Hindlimb muscle (tissue), 1 donor: ENCODE measurements at places on chromosomes 12 and 14. TPM values are rescaled to one million over a fixed set of nuclear protein-coding genes. Genes with fewer than 3 reads are reported as not detected.

GRCh38 chr14:85075694-85076476 is 454.1 kb upstream of the FLRT2 start:
- no peak for DNase-seq

DNA sequence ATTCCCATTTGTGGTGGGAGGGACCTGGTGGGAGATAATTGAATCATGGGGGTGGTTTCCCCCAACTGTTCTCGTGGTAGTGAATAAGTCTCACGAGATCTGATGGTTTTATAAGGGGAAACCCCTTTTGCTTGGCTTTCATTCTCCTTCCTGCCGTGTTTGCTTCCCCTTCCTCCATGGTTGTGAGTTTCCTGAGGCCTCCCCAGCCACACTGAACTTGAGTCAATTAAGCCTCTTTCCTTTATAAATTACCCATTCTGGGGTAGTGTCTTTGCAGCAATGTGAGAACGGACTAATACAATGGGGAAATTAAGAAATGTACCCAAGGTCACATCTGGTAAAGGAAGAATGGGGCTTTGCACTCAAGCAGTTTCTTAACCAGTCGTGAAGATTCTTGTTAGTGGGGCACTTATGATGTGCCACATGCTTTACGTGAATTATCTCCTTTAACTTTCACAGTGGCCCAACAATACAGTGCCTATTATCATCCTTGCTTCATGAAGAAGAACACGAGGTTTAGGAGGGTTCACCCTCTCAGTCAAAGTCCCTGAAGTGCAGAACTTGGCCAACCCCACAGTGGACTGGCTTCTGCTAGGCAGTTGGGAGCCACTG is 234.3 kb downstream of the EFCAB11 start:
- DNase-seq = no peak

DNA sequence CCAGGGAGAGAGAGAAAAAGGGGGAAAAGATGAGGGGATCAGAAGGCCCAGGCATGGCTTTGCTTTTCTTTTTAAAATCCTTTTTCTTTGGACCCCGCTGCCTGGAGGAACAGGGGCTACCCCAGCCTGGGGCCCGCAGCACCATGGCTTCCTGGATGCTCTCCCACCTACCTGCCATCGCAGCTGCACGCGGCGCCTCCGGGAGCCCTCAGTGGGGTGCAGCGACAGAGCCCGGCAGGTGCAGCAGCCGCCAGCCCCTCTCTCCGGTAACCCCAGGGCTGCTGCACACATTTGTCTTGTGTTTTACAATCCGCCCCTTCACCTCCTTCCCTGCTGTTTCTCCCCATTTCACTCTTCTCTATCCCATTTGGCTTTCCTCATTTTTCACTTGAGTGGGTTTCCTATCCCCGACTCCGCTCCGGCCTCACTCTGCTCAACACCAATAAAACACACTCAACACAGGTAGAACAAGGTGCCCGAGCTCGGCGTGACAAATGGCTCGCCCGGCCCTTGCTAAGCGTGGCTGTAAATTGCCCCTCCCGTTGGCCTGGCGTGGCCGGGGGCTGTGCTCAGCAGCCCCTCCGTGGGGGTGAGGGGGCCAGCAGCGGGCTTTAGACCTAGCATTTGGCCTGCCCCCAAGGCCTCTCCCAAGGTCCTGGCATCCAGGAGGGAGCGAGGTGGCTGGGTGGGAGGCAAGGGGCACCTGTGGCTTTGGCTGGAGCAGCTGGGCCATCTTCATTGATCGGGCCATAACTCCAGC is 52.6 kb upstream of the GPATCH2L start:
- DNase-seq = no peak

DNA sequence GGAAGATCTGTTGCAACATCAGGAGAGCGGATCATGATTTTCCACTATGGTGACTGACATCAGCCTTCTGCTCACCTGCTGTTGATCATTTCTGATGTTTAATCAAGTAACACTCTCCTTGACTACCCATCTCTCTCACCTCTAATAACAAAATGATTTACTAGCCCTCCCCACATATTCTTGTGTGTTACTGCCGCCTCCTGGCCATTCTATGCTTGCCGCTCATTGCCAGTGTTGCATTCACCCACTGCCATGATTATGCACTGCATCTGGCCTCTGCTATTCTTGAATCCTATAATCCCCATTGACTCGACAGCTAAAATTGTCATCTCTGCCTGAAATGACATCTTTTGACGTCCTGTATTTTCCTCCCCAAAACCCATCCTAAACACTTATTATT is 113.8 kb downstream of the RERGL start:
- DNase-seq = no peak

DNA sequence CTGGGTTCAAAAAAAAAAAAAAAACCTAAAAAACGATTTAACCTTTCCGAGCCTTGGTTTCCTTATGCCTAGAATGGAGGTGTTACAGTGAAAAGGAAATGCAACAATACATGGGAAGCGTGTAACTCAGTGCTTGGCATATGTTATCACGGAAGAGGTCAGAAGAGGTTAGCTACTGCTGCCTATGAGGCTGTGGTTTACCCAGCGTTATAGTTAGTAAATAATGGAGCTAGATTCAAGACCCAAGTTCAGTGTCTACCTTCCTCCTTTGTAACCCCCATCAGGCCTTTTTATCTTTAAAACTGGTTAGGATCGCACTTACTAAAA is 839 bp downstream of the IFT43 start:
- DNase-seq = no peak

GRCh38 chr12:19639781-19640415 is 200.6 kb downstream of the AEBP2 start:
- DNase-seq = no peak

DNA sequence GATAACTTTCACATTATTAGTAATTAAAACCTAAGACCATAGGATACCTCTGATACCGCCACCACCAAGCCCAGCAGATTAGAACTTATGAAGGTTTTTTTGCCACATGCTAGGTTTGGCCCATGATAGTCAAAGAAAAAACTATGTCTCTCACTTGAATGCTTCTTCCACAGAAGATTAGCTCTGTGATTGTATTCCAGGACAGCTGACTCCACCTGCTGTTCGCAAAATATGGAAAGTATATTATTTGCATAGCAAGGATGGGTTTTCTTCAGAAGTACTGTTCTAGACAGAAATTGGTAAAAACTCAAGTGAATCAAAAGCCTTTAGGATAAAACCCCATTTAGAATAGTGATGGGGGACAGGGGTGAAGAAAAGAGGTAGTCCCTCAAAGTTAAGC is 42.2 kb downstream of the PPFIBP1 start:
- DNase-seq = no peak

DNA sequence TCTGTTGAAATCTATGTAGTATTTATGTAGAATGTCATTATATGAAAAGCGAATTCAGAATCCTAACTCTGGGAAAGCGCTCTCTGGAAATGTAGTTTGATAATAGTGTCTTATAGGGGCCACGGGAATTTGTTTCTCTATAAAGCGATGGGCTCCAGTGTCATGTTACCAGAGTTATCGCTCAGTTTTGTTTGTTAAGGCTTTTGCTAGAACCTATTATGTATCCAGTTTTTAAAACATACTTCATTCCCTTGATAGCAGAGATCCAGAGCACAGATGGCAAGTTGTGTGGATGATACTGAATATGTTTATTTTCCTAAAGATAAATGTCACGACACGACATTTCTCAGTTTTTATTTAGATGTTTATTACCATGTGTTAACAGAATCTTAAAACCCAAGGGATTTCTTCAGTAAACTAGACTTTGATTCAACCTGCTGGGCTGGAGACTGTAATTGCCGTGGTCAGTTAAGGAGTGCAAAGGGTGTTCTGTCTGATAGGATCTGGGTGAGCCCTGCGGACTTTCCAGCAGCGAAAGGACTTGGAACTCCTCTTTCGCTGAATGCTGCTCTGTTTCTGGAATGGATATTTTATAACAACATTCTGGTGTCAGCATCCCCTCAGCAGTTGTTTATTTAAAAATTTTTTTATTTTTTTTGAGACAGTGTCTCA is 1.7 kb upstream of the DNAH10 start:
- DNase-seq = no peak

FSCB gene
- not detected for polyA plus RNA-seq

GRCh38 chr12:68162374-68162773 is 2.8 kb upstream of the IFNG start:
- no peak for DNase-seq

DNA sequence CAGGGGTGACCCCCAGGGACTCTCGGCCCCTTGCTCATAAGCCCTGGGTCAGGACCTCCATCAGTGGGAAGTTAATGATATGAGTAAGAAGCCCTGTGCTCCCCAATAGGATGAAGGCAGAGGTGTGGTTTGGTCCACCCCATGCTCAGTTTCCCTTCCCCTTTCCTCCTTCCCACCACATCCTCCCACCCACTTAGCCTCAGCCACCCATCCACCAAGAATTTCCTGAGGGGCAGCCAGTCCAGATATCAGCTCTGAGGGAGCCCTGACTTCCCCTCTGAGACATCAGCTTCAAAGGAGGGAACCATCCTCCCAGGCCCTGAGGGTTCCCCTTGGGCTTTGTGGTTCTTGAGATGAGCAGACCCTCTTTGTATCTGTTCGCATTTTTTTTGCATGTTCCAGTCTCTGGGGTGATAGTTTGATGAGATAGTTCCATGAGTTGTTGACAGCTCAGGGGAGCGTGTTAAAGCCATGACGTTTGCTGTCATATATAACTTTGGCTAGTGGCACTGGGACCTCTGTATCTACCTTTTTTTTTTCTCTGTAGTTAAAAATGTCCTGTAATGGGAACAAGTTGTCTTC is 71.2 kb downstream of the LGMN start:
- no peak for DNase-seq

- no peak for DNase-seq
Observed at GRCh38 chr12:34304546-34304945, 282.2 kb downstream of the ALG10 start.

MYL2 gene
- polyA plus RNA-seq = 811 TPM

- peak; percentile 13 for DNase-seq
Observed at GRCh38 chr14:86787717-86788116, 1205.3 kb downstream of the GALC start.

SLCO1C1 gene
- 0.59 TPM for polyA plus RNA-seq

DNA sequence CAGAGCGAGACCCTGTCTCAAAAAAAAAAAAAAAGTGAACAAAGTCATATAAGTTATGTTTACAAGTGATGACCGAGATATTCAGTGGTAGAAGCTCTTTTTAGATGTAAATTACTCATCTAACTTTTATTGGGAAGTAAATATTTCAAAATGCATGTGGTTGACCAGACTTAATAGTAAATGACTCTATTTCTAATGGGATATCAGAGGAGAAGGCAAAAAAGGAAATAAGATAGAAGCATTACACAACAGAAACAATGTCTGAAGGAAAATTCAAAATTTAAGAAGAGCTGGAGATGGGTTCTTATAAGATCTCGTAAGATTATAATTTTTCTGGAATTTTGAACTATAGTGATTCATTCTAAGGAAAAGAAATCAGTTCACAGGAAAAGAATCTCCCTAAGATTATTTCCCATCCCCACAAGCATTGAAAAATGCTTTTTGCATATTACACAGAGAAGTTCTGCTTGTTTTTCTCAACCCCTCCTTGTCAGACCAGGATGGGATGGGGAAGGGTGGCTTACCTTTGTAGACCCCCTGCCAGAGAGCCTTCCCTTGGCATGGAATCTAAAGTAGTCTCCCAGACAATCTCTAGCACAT is 63.1 kb upstream of the STK38L start:
- no peak for DNase-seq

PRR13 gene
- 50.8 TPM for polyA plus RNA-seq

DNA sequence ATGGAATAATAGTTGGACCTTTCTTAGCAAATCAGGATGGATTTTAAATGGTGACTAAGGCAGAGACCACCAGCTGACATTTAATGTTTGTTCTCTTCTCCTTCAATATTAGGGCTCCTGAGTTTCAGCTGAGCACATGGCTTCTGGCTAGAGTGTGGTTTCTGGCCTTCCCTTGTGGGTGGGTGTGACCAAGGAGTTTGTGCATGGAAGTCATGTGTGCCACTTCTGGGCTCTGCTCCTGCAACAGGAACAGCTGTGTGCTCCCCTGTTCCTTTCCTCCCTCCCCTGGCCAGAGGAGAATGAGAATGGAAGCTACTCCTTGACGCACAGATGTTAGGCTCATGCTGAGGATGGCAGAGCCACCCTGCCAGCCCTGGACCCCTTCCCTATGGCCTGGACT is 44.2 kb downstream of the CCDC175 start:
- DNase-seq = no peak

TAS2R20 gene
- polyA plus RNA-seq = 1.3 TPM

DNA sequence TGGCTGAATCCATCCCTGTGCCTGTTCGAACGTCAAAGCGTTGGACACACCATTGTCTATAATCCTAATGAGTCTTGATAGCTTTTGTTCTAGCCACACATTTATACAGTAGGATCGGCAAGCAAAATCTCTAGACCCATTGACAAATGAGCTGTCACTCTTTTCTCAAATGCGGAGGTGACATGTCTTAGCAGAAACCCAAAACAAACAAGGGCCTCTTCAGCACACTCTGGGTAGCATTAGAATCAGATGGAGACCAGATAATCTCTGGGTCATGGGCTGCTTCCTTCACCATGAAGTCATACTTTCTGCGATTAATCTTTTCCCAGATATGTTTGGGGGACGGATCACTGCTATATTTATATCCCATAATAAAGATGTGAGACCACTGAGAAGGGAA is 100.2 kb downstream of the PLXNC1 start:
- DNase-seq = no peak

DNA sequence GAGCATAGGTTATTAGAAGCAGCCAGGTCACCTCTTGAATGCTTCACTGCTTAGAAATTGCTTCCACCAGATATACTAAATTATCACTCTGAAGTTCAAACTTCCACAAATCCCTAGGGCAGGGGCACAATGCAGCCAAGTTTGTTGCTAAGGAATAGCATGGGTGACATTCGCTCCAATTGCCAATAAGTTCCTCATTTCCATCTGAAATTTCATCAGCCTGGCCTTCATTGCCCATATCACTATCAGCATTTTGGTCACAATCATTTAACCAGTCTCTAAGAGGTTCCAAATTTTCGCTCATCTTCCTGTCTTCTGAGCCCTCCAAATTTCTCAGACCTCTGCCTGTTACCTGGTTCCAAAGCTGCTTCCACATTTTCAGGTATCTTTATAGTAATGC is 356.1 kb downstream of the DAD1 start:
- no peak for DNase-seq

DNA sequence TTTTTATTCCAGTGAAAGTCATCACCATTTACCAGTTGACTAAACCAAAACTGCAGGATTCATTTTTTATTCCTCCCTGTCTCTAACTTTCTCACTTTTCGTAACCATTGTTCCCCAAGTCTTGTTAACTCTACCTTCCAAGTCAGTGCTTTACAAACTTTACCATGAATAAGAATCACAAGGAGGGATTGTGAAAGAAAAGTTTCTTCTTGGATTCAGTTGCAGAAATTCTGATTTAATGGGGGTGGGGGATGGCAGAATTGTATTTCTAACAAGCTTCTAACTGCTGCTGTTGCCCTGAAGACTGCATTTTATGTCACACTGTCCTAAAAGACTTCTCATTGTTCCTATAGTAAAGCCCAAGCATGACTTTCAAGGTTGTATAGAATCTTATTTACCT is 5.0 kb upstream of the RAB21 start:
- DNase-seq = no peak
